NCI-H2029 (cell line): ENCODE measurements at places on chromosomes 16 and 17.

DNA sequence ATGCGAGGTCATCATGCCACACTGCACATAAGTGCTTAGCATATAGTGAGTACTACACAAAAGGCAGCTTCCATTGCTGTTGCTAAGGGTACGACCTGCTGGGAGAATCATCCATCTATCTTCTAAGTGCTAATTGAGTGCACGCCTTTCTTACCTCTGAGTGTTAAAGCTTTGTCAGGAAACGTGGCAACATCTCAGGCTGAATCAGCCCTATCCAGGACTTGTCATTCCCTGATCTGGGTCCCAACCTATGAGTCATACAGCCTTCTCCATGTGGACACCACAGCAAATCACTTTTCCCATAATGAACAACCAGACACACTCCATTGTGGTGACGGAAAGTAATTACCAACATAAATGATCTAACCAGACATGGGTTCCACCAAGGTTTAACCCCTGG, 201.1 kb upstream of the MAF start:
- no peak for DNase-seq

- DNase-seq: no peak
Measured at GRCh38 chr17:6755731-6756184, at the start of gene XAF1. Gene XAF1, plus strand, starts transcription at chr17:6756046. Its CDS starts 33 bp downstream, at chr17:6756079.

DNA sequence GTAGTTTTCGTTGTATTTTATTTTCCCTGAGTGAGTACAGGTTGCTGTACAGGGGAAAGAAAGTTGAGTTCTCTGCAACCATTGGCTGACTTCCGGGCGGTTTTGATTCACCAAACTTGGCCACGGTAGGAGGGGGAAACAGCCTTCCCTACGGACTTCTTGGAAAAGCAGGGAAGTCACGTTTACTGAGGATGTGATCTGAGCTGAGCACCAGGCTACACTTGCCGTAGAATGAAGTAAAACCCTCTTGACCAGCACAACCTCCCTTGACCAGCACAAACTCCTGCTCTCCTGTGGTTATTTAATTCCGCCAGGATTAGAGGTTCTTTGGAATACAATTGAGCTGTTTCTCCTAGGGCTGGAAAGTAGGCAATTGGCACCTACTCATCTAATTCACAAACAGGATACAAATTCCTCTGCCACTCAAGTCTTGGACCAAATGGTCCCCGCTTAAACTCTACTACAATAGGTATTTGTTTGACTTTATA, 242.0 kb upstream of the RBFOX1 start:
- DNase-seq: no peak

- DNase-seq: no peak
Measured at GRCh38 chr16:81921085-81921814, 90.0 kb downstream of the SDR42E1 start.

- no peak for DNase-seq
Measured at GRCh38 chr17:72531729-72532128, 410.9 kb downstream of the SOX9 start.

DNA sequence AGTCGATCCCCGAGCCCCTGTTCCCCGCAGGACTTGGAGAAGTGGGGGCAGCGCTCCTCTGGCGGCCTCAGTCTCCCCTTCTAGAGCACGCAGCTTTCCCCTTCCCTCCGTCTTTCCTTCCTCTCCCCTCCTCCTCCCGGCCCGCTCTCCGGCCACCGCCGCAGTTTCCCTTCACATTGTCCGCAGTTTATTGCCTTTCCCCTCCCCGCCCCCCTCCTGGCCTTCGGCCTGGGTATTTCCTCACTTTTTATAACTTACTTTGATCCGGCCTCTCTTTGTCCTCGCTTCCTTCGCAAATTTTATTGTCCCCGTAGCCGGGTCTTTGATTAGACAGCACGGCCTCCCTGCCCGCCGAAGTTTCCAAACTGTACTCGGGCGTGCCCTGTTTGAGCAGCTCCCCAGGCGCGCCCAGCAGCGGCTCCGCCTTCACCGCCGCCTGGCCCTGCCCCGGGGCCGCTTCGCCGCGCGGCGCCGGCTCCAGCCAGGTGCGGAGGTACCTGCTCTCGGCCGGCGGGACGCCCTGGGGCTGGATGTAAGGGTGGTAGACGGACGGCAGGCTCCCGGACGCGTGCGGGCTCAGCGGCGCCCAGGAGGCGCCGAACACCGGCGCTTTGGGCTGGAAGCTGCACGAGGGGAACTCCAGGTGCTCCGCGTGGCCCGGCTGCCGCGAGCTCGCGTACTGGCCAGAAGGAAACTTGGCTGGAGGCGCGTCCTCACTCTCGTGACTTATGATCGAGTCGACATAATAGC, 488 bp downstream of the HOXB9 start:
- DNase-seq: no peak

GRCh38 chr16:19929062-19929511, 44.4 kb upstream of the GPRC5B start:
- no peak for DNase-seq

DNA sequence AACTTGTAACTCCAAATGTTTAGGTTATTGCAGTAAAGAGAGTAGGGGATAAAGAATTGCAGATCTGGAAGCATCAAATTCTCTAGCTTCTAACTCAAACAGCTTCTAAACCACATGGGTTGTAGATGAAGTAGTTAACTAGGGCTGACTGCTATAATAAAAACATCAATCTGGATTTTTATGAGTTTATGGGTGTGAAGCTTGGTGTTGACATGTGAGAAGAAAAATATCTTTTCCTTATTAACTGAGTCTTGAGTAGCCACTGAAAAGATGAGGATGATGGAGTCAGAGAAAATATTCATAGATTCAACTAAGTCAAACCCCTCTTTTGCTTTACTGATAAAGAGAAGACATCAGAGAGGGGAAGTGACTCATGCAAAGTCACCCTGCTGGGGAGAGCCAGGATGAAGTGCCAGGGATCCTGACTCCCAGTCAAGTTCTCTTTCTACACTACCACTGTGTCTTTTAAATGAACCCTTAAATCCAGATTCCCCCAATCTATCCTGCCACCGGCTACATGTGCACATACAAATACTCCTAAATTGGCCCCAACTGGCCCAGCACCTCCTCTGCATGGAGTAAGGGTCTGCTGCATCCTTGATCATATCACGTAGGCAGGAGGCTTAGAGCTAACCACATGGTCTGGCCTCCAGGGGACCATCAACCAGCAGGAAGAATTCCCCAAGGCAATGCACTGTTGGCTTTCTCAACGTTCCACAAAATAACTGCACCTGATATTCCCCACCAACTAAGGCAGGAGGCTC, 264.0 kb upstream of the CCL2 start:
- no peak for DNase-seq

DNA sequence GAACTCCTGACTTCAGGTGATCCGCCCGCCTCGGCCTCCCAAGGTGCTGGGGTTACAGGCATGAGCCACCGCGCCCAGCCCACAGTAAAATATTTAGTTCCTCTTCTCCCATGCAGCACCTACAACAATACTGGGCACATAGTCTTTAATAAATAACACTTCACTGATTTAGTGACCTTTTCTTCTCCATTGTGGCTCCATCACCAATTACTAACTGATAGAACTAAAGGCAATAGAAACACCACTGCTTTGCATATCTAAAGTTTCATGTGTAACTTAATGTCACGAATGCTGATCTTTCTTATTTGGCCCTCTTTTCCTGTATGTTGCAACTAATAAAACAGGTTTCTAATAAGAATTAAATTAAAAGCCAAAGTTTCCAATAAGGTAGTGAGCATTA, 38.9 kb downstream of the TRIM37 start:
- DNase-seq: no peak

- DNase-seq: no peak
Measured at GRCh38 chr17:67353161-67353560, 13.2 kb downstream of the PSMD12 start.

DNA sequence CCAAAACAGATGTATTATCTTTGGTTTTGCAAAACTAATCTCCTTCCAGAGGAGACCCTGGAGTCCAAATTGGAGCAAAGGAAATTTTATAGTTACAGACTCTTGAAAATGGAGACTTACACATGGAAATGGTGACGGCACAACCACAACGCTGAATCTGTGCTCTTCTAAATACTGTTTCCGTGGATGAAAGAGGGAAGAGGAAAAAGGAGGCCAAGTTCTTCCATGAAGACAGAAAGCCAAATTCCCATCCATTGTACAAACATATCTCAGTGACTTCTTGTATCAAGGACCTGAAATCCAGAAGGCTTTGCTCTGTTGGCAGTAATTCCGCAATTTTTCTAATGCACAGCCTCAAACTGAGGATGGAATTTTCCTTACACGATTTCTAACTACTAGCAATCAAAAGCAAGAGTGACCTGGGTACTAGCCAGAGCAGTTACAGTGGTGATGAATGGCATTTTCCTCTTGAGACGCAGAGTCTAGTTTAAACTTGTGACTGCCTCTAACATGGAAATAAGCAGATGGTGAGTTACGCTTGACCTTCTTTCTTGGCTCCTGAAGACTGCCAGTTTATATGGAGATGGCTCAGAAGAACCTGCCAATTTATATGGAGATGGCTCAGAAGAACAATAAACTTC, 38.5 kb downstream of the VPS53 start:
- DNase-seq: no peak

DNA sequence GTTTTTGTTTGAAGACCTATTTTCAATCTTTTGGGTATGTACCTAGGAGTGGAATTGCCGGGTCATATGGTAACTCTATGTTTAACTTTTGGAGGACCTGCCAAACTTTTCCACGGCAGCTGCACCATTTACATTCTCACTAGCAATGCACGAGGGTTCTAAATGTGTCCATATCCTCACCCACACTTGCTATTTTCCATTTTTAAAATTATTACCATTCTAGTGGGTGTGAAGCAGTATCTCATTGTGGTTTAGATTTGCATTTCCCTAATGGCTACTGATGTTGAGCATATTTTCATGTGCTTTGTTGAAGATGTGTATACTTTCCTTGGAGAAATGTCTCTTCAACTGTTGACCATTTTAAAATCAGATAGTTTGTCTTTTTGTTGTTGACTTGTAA, 60.3 kb upstream of the HAPSTR1 start:
- no peak for DNase-seq

GRCh38 chr16:66539623-66540469, 10.1 kb downstream of the TK2 start:
- peak; percentile 24 for DNase-seq

DNA sequence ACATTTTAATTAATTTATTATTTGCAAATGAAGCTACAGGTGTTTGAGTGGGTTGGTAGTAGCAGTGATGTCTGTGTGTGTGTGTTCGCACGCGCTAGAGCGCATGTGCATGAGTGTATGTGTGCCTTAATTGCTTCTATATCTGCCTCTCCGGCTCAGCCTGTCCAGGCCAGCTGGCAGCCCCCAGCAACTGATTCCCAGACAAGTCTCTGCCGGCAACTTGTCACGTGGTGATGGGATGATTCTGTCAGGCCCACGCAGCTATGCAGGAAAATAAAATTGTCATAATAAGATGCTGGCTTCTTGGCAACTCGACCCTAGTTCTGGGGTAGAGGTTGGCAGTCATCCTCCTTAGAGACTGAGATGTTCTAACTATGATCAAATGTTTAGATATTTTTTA, 712.8 kb upstream of the SOX9 start:
- DNase-seq: no peak

GRCh38 chr16:17301593-17302135, 169.1 kb downstream of the XYLT1 start:
- DNase-seq: no peak
